ENCODE measurements at places on chromosomes 3 and 15. TPM values are rescaled to one million over a fixed set of nuclear protein-coding genes. Genes with fewer than 3 reads are reported as not detected.

DNA sequence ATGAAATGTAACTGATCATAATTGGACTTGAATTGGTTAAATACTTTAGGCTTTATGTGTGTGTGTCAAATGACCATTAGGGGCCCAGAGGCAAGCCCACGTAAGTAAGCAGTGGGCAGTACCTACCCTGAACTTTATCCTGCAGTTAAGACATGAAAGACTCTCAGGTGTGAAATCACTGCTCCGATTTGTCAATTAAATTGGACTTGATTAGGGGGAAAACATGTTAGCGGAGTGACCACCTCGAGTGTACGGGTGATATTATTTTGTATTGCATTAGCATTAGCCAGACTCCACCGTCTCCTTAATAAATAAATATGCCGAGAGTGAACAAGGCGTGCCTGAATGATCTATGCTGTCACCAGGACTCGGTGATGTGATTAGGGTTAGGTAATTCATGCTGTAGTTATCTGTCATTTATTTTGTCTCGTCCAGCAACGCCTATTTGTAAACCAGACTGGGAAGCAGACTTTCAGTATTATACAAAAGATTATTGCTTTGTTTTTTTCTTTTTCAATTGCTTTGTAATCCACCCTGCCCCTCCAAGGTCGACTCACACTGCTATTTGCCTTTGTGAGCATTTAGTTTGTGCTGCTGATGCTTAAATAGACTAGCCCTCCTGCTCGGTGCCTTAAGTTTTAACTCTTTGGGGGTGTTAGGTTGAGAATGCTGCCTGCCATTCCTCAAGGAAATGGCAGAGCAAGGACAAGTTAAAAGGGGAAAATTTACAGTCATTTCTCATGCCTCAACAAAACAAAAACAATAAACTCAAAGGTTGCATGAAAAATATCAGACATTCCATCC lies 1.8 kb downstream of the RBMS3 start:
- DNase-seq, result no peak

GRCh38 chr15:48974882-48975281 lies 11.2 kb upstream of the SHC4 start:
- peak; percentile 35 for DNase-seq

GRCh38 chr3:172530101-172530561 lies 6.9 kb upstream of the TNFSF10 start:
- no peak for DNase-seq

CCDC54 gene
- polyA plus RNA-seq, result not detected

DNA sequence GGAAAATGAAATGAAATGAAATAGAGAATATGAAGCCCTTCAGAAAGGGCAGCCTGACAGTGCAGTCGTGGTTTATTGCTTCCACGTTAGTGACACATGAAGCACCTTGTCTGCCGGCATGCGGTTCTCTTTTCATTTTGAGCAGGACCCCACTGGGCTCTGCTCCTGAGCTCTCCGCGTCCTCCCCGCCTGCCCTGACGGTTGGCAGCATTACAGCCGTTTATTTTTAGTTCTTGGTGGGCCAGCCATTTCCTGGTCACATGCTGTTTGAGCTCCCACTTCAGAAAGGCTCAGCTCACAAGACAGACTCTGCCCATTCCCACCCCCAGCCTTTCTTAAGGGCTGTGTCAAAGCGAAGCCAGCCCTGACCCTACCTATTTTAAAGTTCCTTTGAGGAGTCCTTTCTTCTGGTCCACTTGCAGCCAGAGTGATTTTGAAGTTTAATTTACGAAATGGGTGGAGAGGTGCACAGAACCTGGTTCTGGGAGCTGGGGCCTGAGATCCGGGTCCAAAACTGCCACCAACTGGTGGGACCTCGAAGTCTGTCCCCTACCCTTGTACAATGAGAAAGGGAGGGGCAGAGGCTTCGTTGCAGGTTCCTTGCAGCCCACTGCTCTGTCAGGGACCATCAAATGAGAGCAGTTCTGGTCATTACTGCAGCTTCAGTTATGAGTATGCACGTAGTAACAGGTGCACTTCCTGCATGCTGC lies 60.1 kb downstream of the MGLL start:
- DNase-seq, result no peak

DNA sequence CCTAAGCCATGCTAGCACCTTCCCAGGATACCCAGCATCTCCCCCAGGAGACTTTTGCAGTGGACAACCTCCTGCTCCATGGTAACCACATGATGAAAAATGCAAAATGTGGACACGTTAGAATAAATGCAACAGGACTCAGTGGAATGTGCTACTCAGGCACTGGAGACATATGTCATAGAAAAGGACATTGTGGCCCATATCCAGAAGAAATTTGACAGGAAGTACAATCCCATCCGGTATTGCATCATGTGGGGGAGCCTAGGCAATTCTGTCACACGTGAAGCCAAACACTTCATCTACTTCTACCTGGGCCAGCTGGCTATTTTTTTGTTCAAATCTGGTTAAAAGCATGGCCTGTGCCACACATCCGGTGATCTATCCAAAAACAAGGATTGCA lies 227.2 kb upstream of the GPR149 start:
- DNase-seq, result no peak

GRCh38 chr15:89497231-89497630 lies 848 bp upstream of the RHCG start:
- DNase-seq, result no peak

DNA sequence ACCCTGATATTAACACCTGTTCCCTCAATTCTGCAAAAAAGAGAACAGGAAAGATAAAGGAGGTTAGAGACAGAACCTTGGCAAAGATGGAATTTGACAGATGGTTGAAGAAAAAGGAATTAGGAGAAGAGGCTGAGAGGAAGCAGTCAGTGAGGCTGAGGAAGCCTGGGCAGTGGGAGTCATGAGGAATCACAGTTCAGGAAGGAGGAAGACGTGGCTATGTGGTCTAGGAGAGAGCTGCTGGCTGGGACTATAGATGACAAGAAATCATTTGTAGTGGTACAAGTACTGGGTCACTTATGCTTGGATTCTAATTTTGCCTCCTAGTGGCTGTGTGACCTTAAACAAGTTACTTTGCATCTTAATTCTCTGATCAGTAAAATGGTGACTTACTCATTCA lies 49.0 kb downstream of the LARS2 start:
- DNase-seq, result no peak

- DNase-seq, result no peak
Measured at GRCh38 chr15:52004806-52005205, 14.2 kb upstream of the MAPK6 start.

- no peak for DNase-seq
Measured at GRCh38 chr3:65689436-65689835, 349.3 kb downstream of the MAGI1 start.

DNA sequence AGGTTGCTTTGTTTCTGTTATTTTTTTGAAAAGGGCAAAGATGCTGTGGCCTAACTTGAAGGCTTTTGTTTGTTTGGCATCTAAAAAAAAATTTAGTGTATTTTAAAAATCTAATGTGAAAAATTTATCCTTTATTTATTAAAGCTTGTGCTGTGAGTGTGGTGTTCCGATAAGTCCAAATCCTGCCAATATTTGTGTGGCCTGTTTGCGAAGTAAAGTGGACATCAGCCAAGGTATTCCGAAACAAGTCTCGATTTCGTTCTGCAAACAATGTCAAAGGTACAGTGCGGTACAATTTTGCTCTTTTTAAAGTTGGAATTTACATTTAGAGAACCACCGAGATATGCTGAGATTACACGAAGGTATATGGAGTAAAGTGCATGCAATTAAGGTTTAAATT lies 3.7 kb downstream of the NMD3 start:
- no peak for DNase-seq

EAF2 gene
- 43.6 TPM for polyA plus RNA-seq

DNA sequence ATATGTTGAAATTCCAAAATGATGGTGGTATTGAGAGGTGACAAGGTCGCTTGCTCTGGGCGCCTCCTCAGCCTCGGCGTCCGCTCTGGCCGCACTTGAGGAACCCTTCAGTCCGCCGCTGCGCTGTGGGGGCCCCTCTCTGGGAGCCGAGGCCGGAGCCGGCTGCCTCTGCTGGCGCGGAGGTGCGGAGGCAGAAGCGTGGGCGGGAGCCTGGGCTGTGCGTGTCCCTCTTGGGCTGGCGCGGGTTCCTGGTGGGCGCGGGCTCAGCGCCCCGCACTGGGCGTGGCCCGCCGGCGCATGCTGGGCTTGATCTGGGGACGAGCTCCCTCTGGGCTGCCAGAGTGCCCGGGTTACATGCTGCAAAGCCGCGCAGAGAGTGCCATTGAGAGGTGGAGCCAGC lies 39.8 kb upstream of the TMC3 start:
- no peak for DNase-seq

DNA sequence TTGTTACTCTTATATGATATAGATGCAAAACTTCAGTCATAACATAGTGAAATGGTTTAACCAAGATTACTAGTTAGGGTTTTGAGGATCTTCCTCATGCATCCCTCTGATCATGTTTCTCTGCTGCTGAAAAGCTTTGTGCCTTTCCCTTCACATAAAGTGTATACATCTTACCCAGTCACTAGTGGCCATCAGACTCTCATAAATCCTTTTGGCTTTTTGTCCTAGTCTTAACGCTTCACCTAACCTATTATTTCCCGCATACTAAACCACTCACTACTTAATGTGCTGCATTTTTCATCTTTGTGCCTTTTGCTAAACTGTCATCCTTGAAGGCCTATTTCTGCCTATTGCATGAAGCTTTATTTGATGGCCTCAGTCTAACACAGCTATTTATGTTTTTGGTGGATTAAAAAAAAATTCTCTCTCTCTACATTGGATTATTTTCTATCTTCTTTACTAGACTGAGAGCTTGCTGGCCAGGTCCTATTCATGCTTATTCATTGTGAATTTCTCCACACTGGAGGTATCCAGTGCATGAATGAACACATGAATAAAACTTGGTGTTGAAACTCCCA lies 717.6 kb upstream of the GOLIM4 start:
- DNase-seq, result no peak

- no peak for DNase-seq
Measured at GRCh38 chr3:131705558-131706051, 202.8 kb upstream of the MRPL3 start.

TMIE gene
- polyA plus RNA-seq, result 1.3 TPM

DNA sequence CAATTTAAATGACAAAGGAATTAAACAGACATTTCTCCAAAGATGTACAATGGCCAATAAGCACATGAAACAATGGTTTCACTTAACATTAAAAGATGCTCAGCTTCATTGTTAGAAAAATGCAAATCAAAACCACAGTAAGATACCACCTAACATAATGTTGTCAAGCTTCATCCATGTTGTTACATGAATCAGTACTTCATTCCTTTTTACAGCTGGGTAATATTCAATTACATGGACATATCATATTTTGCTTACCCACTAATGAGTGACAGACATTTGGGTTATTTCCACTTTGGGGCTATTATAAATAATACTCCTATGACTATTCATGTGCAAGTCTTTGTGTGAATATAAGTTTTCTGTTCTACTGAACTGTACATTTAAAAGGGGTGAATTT lies 7.8 kb downstream of the SLC41A3 start:
- DNase-seq, result no peak

DNA sequence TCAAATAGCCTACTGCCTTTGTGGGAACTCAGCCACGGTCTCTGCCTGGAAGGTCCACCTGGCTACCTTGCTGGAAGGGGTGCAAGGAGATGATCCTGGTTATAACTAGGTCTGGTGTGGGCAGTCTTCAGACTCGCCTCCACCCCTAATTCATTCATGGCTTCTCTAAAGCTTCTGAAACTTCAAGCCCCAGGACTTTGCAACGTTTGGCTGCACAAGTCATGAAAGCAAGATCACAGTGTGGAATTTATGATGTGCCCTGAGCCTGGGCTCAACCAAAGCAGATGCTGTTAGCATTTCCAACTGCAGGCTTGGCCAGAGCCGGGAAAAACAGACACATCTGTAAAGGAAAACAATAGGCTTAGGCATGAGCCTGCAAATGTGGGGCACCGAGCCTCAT lies 200.4 kb upstream of the WNT5A start:
- peak; percentile 83 for DNase-seq

GNAT1 gene
- not detected for polyA plus RNA-seq

DNA sequence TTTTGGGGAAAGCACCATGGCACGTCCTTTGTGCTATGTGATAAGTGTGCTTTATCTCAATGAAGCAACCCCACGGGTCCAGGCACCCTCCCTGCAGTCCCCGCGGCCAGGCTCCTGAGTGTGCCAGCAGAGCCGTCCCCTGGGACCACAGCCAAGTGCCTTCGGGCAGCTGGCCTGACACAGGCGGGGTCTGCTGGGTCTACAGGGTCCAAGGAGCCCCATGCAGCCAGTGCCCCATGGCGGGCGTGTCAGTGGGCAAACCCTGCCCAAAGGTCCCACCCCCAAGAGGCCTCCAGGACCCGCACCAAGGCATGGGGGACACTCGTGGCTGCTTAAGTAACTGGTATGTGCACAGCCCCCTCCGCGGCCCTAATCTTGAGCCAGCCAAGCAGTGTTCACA lies 35.3 kb downstream of the KLHL25 start:
- DNase-seq, result no peak

- DNase-seq, result no peak
Measured at GRCh38 chr3:46349484-46350261, 4.2 kb upstream of the CCR2 start.

- DNase-seq, result no peak
Measured at GRCh38 chr15:82950746-82951370, 1.7 kb downstream of the HOMER2 start.

DNA sequence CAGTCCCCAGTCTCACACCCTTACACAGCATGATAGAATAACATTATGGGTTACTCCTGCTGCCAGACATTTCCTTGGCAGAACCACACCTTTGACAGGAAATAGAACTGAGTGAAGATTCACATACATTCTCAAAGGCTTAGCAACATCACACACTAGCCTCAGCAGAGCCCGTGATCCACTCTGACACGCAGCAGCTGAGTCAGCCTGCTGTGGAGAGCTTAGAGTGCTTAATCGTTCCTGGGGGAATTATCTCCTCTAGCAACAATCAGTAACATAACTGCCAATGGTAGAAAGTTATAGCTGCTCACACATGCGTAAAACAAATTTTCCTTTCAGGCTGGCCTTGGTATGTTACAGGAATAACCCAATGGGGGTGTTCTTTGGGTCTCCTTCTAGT lies 382.1 kb downstream of the GAP43 start:
- no peak for DNase-seq

HTR3E gene
- polyA plus RNA-seq, result not detected

CHAC1 gene
- polyA plus RNA-seq, result 21.1 TPM

ELL3 gene
- polyA plus RNA-seq, result 2.7 TPM

DNA sequence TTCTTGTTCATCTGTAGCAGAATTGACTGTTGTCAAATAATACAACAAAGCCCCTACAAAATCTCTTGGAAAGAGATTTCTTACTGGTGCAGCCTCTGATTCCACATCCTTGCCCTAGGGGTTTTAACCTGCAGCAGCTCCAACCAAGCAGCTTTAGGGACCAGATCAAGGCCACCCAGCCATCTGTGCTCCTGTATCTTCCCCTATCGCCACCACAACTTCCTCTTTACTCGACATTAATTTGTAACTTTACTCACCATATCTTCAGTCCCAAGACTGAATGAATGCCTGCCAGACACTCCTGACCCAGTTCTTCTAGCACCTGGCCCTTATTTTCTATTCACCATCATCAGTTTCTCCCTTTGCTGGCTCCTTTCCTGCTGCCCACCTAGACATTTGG lies 156.6 kb upstream of the IL12A start:
- no peak for DNase-seq

DNA sequence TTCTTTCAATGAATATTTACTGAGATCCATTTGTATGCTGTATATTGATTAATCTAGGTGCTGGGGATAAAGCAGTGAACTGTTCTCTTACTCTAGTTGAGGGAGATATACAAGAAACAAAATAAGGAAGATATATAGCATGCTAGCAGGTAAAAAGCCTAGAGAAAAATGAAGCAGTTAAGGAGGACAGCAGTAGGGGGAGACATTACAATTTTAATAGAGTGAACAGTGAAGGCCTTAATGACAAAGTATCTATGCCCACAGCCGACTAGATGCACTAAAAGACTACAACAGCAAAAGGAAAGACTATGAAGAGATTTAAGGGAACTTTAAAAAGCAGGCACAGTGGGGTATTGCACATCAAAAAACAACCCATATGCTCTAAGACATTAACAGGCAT lies 81.4 kb downstream of the XRN1 start:
- DNase-seq, result no peak
